ENCODE measurements at places on chromosomes 4 and X. TPM values are rescaled to one million over a fixed set of nuclear protein-coding genes. Genes with fewer than 3 reads are reported as not detected.
A peak's percentile ranks its signal among the peaks of the same experiment; 100 is the strongest.

The RNF150 gene
- 0.07 TPM for total RNA-seq

DNA sequence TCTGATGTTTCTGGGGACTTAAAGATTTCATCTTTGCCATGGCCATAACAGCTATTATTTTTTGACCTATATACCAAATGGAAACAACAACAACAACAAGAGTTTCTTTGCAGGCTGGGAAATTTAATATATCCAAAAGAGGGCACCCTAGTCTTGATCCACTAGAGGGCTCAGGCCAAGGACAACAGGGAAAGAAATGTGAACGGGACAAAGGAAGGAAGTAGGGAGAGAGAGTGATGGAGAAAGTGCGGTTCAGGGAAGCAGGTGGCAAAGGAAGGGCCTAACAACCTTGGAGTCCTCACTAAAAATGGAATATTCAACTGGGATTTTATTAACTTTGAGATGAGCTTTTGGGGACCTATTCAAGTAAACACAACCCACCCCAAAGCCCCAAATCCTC lies 67.8 kb upstream of the SCML1 start:
- H3K4me1 ChIP-seq: no peaks in the 10 kb centered on the region
- H3K27ac ChIP-seq: no peak overlapping the region
- no peaks in the 10 kb centered on the region for H3K36me3 ChIP-seq
- H3K4me3 ChIP-seq: no peak overlapping the region
- H3K27me3 ChIP-seq: no peaks in the 10 kb centered on the region

DNA sequence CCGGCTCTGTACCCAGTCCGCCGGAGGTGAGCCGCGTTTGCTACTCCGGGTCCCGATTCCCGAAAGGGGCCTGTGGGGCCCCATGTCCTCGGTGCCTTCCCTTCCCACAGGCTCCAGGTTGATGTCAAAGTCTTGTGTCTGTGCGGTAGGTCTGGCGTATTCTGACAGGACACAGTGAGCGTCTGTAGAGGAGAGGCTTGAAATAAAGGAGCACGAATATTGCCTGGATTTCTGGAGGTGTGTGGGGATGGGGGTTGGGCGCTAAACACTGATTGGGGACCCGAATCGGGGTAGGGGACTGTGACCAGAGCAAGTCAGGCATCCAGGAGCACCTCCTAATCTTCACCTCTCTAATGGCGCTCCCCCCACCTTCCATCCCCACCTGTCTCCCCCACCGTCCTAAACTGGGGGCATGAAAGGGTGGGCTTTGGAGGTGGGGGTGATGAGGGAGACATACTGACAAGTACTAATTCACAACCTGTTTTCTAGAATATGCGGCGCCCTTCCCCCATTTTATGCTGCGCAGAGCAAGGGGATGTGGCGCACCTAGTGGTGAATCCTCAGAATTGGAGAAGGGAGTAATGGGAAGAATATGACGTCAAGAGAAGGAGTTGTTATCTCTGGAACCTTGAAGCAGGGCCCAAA lies 855 bp downstream of the GPRASP2 start:
- H3K36me3 ChIP-seq: no peaks in the 10 kb centered on the region
- no peaks in the 10 kb centered on the region for H3K27me3 ChIP-seq
- H3K27ac ChIP-seq: no peak overlapping the region
- DNase-seq: no peak
- peaks cover 3% of the 10 kb centered on the region for H3K4me1 ChIP-seq

DNA sequence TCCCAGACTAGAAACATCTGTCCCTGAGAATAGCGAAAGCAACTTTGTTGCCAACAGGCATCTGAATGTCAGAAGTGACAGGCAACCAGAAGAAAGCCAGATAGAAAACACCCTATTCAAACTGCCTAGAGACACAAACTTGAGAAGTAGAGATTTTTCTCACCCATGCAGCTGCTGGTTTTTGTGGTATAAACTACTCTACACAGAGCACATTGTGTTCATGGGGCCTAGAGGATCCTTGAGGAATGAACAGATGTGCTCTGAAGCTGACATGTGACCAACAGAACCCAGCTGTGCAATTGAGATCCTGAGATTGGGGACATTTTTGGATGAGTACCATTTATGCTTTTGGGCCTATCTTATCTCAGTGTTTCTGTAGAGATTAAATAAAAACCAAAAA lies 63.6 kb upstream of the NRK start:
- H3K4me3 ChIP-seq: no peak overlapping the region
- H3K36me3 ChIP-seq: no peaks in the 10 kb centered on the region
- no peaks in the 10 kb centered on the region for H3K4me1 ChIP-seq
- H3K27me3 ChIP-seq: no peaks in the 10 kb centered on the region

DNA sequence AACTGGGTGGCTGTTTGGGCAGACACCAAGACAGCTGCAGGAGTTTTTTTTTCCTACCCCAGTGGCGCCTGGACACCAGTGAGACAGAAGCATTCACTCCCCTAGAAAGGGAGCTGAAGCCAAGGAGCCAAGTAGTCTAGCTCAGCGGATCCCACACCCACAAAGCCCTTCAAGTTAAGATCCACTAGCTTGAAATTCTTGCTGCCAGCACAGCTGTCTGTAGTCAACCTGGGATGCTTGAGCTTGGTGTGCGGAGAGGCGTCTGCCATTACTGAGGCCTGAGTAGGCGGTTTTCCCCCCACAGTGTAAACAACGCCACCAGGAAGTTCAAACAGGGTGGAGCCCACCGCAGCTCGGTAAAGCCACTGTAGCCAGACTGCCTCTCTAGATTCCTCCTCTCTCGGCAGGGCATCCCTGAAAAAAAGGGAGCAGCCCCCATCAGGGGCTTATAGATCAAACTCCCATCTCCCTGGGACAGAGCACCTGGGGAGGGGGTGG lies 171.4 kb downstream of the ARHGEF9 start:
- no peaks in the 10 kb centered on the region for H3K27me3 ChIP-seq
- no peak overlapping the region for H3K27ac ChIP-seq
- DNase-seq: no peak
- H3K4me1 ChIP-seq: no peaks in the 10 kb centered on the region
- H3K36me3 ChIP-seq: no peaks in the 10 kb centered on the region
- no peak overlapping the region for H3K4me3 ChIP-seq

DNA sequence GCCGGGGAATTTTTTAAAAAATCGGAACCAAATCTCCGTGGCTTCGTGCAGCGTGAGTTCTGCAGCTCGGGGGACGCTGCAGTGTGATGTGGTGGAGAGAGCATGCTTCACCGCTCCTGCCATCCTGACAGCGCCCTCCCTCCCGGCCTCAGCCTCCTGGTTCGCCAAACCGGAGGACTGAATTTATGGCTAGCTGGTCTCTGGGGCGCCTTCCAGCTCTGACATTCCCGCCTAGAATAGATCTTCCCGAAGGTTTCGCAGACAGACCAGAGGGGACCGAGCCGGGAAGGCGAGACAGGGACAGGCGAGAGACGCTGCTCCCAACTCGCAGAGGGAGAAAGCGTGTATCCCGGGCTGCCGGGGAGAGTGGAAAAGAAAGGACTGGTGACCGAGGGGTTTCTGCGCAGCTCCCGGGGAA lies 25.9 kb downstream of the HOPX start:
- DNase-seq: no peak
- peaks cover 32% of the 10 kb centered on the region for H3K4me1 ChIP-seq
- peaks cover 24% of the 10 kb centered on the region for H3K27me3 ChIP-seq
- H3K27ac ChIP-seq: no peak overlapping the region

- no peak overlapping the region for H3K4me3 ChIP-seq
- H3K27ac ChIP-seq: no peak overlapping the region
- H3K27me3 ChIP-seq: no peaks in the 10 kb centered on the region
- no peaks in the 10 kb centered on the region for H3K36me3 ChIP-seq
Observed at GRCh38 chr4:83582289-83582785, 46.4 kb downstream of the GPAT3 start.

DNA sequence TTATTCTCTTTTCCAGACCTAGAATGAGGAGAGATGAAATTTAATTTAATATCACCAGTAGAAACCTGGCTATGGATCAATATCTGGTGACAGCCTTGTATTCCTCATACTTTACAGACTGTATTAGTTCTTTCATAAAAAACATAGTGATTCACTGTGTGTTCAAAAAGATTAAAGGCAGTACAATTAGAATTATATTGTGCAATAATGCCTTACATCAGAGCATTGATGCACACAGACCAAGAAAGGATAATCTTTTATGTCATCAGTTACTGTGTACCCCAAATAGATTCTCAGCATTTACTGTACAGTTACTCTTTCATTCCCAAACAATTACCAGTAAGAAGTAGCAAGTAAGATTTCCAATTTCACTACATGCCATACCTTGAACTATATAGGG lies 260.5 kb upstream of the ANXA10 start:
- H3K4me3 ChIP-seq: no peak overlapping the region
- DNase-seq: no peak
- H3K27ac ChIP-seq: no peak overlapping the region
- no peaks in the 10 kb centered on the region for H3K4me1 ChIP-seq
- H3K27me3 ChIP-seq: no peaks in the 10 kb centered on the region

DNA sequence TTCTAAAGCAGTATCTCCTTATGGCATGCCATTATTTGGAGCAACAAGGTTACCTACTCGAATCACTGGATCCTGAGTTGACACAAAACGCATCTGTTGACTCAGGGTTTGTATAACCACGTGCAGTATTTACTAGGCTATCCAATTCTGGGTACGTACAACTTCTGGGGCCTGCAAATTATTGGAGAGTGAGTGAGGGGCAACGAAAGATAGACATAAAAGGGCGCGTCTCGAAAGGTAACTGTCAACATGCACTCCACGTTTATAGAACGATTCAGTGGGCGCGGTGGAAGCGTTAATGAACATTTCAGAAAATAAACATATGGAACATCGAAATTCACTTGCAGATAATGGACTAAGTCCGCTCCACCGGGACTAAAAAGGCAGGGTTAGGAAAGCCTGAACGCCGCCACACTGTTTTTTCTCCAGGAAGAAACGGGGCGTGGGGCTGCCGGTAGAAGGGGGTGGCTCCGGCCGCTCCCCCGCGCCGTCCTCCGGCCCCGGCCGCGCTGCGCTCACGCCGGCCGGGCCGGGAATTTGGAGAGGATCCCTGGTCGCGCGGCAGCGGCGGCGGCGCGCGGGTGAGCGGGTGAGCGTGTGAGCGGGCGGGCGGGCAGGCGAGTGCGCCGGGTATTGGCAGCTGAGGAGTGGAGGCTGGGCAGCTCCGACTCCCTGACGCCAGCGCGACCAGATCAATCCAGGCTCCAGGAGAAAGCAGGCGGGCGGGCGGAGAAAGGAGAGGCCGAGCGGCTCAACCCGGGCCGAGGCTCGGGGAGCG lies at the start of gene SMAD1:
Gene SMAD1, plus strand, starts transcription at position 690 of the 778 bp plus-strand sequence. CDS start 32,761 bp downstream, outside the sequence.
- peaks cover 35% of the 10 kb centered on the region for H3K27me3 ChIP-seq
- H3K27ac ChIP-seq: no peak within 1 kb of the TSS
- no peaks in the 10 kb centered on the region for H3K36me3 ChIP-seq
- no peak for DNase-seq
- H3K4me3 ChIP-seq: peak within 1 kb of the TSS; percentile 32
- peaks cover 15% of the 10 kb centered on the region for H3K4me1 ChIP-seq

Measured in CD4-positive, CD25-positive, alpha-beta regulatory T cell (primary cell).